Activated T-cell treated with anti-CD3 and anti-CD28 coated beads for 1 hour (primary cell): ENCODE measurements at places on chromosomes 1 and 21.

- no peak for DNase-seq
Observed at GRCh38 chr1:197130677-197131304, 15.7 kb downstream of the ASPM start.

- DNase-seq, result no peak
Observed at GRCh38 chr1:107254306-107254705, 113.5 kb downstream of the NTNG1 start.

GRCh38 chr1:221530791-221531190, 211.1 kb downstream of the DUSP10 start:
- DNase-seq, result no peak

GRCh38 chr1:30538993-30539867, 184.2 kb downstream of the MATN1 start:
- no peak for DNase-seq

- DNase-seq, result no peak
Observed at GRCh38 chr1:164617377-164618201, 58.6 kb downstream of the PBX1 start.

- no peak for DNase-seq
Observed at GRCh38 chr1:47887060-47887459, 110.1 kb downstream of the TRABD2B start.

DNA sequence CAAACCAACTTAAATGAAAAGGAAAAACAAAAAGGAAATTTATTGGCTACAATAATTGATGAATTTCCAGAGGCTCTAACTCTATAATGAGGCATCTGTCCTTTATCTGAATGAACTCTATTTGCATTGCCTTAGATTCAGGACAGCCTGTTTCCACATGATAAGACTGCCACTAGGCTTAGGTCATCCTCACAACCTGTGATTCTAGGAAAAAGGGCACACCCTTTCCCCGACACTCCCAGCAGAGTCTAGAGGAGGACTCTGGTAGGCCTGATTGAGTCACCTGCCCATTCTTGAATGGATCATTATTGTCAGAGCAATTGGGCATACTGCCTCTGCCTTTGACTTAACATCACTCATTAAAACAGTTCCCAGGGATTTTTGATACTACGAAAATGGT, 262.8 kb downstream of the TPR start:
- DNase-seq, result no peak

GRCh38 chr21:32597205-32597604, 11.9 kb upstream of the TCP10L start:
- no peak for DNase-seq

- no peak for DNase-seq
Observed at GRCh38 chr1:244239261-244239770, 188.2 kb downstream of the ZBTB18 start.

DNA sequence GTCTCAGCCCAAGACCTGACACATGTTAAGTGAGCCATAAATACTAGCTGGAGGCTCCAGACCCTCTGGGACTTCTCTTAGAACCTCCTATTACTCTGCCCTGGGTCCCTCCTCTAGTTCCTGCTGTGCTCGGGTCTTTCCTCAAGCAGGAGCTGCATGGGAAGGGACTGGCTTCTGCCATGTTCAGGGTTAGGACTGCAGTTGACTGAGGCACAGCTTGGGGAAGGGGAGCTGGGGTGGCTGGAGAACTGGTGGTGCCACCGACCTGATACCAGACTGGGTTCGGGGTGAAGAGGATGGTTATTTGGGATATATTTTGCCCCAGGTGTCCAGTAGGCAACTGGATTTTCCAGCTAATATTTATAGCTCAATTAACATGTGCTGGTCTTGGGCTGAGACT, 15.7 kb downstream of the HYI start:
- no peak for DNase-seq

GRCh38 chr1:178506177-178506576, 6.7 kb upstream of the TEX35 start:
- no peak for DNase-seq

DNA sequence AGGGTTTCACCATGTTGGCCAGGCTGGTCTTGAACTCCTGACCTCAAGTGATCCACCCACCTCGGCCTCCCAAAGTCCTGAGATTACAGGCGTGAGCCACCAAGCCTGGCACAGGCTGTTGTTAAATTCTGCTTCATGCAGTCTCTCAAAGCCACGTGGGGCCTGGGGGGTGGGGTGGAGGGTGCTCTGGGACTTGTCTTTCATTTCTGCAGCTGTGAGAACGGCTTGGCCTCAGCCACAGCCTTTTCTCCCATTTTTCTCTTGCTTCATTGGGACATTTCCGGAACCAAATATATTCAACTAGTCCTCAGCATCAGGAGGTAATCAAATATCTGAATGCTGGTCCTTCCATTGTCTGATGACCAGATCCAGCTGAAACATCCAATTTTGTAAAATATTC, 27.6 kb upstream of the KCNE2 start:
- DNase-seq, result no peak

DNA sequence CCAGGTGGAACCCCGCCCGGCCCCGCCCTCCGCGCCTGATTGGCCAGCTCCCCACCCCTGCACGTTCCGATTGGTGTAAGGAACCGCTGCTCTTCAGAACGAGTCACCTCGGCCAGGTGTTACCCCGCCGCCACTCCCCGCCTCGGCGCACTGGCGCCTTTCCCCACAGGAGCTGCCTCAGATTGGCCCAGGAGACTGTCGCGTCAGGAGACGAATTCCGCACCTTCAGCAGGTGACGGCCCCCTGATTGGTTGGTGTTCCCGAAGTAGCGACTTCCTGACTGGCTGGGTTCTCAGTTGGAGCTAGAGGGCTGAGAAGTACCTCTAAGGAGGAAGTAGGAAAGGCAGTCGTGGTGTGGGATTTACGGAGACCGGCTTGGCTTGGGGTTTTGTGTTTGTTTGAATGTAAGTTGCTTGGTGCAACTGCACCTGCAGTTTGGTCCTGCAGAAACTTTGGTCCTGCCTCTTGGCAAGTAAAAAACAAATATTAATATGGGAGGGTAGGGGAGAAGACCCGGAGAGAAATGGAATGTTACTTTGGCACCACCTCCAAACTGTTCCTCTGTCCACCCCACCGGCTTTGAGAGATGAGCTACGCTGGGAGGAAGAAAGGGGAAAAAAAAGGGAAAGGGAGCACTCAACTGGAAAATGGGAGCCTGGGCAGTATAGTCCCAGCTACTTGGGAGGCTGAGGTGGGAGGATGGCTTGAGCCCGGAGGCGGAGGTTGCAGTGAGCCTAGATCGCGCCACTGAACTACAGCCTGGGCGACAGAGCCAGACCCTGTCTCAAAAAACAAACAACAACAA, 415 bp upstream of the F11R start:
- peak; percentile 80 for DNase-seq

GRCh38 chr1:186066411-186066810, 308.6 kb downstream of the TPR start:
- no peak for DNase-seq

DNA sequence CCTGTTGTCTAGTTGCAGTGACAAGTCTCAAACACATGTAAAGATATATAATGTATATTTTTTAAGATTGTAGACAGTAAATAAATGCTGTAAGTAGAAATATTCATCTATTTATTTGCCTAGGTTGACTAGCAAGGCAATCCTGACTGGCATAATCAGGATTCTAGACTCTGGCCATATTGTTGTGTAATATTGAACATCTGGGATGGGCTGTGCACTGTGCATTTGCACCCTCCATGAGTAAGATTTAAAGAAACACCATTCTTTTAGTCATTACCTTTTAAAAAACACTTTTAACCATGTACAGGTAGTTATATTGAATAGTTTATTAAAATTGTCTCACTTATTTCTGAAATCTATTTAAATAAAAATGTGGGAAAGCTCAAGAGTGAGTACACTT, 32.4 kb downstream of the RASAL2 start:
- no peak for DNase-seq

DNA sequence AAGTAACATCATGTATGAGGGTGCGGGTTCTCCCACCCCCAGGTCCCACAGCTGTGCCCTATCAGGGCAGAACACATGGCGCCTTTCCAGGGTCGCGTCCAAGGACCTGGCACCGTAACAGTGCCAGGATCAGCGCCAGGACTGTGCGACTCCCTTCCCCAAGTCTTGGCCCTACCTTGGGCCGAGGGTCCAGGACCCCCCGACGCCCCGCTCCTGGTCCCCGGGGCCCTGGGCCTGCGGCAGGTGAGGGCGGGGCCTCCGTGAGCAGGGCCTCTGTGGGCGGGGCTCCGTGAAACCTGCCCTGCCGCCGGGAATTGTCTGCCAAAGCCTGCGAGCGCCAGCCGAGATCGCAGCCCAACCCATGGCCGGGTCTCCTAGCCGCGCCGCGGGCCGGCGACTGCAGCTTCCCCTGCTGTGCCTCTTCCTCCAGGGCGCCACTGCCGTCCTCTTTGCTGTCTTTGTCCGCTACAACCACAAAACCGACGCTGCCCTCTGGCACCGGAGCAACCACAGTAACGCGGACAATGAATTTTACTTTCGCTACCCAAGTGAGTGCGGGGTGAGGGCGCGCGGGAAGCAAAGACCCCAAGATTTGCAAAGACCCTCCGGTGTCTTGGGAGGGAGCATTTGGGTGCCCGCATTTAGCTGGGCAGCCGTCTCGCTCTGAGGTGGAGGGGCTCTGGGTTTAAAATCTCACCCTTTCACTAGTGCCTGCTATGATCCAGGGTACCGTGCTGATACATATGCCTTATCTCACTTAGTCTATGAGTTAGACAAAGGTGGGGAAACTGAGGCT, at the start of gene RHBG:
TSS of gene RHBG (plus strand) at position 323 of the 796 bp plus-strand sequence. CDS start at position 362, 39 bp downstream.
- peak; percentile 12 for DNase-seq

DNA sequence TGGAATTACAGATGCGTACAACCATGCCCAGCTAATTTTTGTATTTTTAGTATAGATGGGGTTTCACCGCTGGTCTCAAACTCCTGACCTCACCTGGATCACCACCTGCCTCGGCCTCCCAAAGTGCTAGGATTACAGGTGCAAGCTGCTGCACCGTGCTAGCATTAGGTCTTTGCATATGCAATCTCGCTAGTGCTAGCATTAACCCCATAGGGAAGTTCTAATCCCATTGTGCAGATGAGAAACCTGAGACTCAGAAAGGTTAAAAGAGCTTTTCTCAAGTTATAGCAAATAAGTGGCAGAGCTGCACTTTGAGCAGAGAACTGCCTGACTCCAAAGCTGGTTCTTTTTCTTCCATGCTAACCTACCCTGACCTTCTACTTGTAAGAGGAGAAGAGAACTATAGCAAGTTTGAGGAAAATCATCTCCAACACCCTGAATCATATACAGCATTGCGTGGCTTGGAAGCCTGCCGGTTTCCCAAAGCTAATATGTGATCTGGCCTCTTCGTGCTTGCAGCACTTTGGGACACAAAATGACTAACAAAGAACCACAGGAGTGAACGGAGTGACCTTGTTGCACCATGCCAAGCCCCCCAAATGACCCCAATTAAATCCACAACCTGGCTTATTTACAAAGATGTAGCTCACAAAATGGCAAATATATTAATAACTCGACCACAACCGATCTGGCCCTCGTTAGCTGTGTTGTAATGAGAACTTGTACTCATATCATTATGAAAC, 185.1 kb downstream of the TM2D1 start:
- DNase-seq, result no peak

- no peak for DNase-seq
Observed at GRCh38 chr1:160637065-160637464, 9.8 kb downstream of the SLAMF1 start.

DNA sequence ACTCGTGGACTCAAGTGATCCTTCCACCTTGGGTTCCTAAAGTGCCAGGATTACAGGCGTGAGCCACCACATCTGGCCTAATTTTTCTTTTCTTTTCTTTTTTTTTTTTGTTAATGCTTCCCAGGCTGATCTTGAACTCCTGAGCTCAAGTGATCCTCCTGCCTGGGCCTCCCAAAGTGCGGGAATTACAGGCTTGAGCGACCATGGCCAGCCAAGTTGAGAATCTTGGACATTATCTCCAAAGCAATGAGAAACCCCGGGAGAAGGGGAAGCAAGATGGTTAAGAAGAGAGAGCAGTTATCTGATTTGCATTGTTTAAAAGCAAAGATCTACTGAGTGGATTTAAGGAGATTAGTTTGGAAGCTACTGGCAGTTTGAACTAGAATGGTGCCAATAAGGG, 9.1 kb downstream of the HIPK1 start:
- DNase-seq, result no peak

DNA sequence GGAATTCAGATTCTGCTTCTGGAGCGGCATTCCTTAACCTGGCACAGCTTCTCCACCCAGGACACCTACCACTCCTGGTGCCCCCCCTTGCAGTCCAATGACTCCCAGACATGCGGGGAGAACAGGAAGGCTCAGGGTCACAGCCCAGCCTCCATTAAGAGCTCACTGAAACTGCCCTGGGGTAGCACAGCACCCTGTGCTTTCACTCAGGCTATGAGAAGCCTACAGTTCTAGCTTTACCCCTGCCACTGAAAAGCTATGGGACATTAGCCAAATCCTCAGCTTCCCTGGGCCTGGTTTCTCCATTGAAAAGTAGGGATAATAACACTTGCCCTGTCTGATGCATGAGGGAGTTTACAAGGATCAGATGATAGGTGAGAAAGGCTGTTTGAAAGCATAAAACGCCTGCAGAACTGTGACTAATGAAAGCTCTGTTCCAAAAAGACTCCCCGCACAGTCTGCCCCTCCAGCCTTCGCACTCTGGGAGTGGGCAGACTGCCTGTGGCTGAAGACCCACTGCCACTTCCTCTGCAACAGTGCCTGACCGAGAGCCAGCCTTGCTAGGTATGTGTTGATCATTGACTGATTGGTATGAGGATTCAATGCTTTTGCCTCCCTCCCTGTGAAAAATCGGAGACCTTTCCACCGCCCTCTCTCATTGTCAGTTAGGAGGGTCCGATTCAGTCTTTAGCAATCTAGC, 2.7 kb upstream of the CLDN19 start:
- DNase-seq, result no peak

- DNase-seq, result no peak
Observed at GRCh38 chr1:206955476-206956451, 9.5 kb upstream of the PIGR start.

GRCh38 chr1:44442791-44443190, 37.7 kb downstream of the RNF220 start:
- no peak for DNase-seq

GRCh38 chr1:15261155-15262002, 14.4 kb downstream of the FHAD1 start:
- DNase-seq, result no peak

GRCh38 chr1:59879574-59879973, 47.0 kb downstream of the CYP2J2 start:
- peak; percentile 38 for DNase-seq

GRCh38 chr1:19061798-19062197, 105.3 kb upstream of the IFFO2 start:
- DNase-seq, result no peak

DNA sequence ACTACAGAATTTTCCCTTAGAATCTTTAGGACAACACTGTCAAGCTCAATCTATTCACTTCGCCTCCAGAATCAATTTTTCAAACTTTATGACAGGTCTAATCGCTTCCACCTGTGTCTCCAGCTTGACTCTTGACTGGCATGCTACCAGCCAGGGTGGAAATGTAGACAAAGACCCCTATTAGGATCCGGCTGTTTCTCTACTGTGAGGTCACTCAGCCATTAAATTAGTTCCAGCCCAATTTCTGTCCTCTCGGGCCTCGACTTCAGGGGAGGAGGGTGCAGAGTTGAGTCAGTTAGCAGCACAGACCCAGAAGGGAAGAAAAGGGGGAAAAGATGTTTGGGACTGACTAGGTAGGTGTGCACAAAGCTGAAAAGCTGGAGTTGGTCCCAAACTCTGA, 78.5 kb downstream of the HLCS start:
- DNase-seq, result no peak
